ENCODE measurements at places on chromosomes 2 and 18. TPM values are rescaled to one million over a fixed set of nuclear protein-coding genes. Genes with fewer than 3 reads are reported as not detected.

- no peak for DNase-seq
Observed at GRCh38 chr2:109614715-109615636, 812 bp downstream of the SOWAHC start.

Gene MAP3K19
- total RNA-seq: not detected

GRCh38 chr2:20562540-20563225, 88.2 kb downstream of the HS1BP3 start:
- DNase-seq: no peak

DNA sequence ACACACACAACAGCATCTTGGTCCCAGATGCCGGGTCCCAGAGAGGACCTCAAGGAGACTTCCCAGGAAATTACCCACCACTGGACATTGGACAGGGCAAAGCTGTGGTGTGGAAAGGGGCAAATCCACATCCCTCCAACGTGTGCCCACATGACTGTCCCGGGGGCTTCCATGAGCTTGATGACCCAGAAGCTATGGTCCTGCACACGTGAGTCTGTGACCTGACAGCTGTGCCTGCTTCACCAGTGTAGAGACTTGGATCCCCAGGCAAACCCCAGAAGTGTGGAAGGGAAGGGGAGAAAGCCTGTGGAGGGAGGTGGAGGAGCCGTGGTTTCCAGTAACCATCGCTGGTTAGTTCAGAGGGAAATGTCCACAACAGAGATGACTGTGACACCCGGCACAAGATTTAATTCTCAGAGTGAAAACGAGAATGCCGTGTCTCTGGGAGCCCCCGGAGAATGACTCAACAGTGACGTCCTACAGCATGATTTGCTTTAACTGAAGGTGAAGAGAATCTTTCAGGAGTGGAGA, 19.1 kb upstream of the GPR55 start:
- no peak for DNase-seq

Gene NCKAP5
- not detected for total RNA-seq

Gene GPAT2
- 18.4 TPM for total RNA-seq
